Hippocampal formation (tissue), 2 donors: ENCODE measurements at places on chromosomes 6 and 20.

DNA sequence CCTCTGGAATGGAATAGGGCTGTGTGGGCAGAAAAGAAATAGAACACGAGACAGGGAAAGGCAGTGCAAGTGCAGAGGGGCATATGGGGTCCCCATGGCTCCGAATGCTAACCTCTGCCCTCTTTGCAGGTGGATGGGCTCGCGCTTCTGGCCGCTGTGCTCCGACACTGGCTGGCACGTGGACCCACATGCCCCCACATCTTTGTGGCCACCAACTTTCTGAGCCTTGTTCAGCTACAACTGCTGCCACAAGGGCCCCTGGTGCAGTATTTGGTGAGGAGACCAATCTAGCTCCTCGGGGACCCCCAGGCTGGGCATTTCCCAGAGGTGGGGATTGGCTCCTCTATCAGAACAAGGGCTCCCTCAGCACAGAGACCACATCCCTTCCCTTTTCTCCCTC, 1.1 kb upstream of the SAPCD1 start:
- no peak for DNase-seq

GRCh38 chr6:113050979-113051378, 703.8 kb downstream of the RFPL4B start:
- DNase-seq: no peak

GRCh38 chr6:150936021-150936555, 70.6 kb downstream of the MTHFD1L start:
- DNase-seq: no peak

DNA sequence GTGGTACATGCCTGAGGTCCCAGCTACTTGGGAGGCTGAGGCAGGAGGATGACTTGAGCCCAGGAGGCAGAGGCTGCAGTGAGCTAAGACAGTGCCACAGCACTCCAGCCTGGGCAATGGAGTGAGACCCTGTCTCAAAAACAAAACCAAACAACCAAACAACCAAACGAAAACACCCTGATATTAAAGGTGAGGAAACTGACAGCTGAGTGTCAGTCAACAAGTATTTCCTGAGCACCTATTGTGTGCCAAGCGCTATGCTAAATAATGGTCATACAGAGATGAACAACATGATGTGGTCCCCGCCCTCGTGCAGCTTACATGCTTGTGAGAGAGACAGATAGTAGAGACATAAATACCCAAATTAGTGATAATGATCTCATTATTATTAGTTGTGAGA, 1.9 kb upstream of the TULP1 start:
- no peak for DNase-seq

DNA sequence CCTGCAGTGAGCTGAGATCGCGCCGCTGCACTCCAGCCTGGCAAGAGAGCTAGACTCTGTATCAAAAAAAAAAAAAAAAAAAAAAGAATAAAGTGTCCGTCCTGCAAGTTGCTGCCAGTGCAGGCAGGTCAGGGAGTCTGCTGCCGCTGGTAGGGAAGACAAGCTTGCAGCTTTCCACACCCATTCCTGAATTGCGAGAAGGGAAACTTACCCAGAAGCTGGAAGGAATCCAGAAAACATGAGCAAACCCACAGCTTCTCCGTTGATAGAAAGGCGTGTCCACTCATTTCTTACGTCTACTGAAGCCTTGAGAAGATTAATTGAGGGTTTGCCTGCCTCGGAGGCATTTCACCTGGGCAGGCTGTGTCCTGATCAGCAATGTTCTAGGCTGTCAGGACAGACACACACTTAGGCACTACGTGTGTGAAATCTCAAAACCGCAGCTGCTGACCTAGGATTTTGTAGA, 61.6 kb upstream of the DSP start:
- no peak for DNase-seq

DNA sequence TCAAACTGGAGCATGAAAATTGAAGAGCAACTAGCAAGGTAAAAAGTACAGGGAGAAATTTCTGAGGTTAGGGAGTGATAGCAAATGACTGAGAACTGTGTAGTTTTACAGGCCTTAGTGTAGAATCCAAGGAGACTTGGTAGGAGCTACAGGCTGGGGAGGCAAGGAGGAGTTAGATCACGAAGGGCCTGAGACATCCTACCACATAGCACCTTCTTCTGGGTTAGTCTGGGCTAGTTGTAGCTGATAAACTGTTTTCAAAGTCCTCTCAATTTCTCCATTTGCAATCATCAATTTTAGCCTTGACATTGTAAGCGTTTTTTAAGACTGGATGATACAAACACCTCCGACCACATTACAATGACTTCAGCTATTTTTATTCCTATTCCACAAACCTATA, 209.7 kb downstream of the TMEM200A start:
- DNase-seq: no peak

- DNase-seq: no peak
Measured at GRCh38 chr6:143160439-143161220, 99.9 kb downstream of the AIG1 start.

DNA sequence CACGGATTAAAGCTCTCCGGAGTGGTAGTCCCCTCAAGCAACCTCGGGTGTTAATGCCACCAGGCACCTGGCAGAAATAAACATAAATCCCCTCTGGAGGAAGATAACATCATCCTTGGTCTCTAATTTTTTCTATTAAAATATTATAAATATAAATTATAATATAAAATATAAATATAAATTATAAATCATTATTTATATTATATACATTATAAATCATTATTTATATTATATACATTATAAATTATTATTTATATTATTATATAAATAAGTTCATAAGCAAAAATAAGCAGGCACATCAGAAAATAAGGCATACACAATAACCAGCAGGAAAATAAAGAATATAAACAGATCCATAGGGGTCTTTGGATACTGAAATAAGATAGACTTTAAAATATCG, 39.2 kb downstream of the GABRR2 start:
- DNase-seq: no peak

DNA sequence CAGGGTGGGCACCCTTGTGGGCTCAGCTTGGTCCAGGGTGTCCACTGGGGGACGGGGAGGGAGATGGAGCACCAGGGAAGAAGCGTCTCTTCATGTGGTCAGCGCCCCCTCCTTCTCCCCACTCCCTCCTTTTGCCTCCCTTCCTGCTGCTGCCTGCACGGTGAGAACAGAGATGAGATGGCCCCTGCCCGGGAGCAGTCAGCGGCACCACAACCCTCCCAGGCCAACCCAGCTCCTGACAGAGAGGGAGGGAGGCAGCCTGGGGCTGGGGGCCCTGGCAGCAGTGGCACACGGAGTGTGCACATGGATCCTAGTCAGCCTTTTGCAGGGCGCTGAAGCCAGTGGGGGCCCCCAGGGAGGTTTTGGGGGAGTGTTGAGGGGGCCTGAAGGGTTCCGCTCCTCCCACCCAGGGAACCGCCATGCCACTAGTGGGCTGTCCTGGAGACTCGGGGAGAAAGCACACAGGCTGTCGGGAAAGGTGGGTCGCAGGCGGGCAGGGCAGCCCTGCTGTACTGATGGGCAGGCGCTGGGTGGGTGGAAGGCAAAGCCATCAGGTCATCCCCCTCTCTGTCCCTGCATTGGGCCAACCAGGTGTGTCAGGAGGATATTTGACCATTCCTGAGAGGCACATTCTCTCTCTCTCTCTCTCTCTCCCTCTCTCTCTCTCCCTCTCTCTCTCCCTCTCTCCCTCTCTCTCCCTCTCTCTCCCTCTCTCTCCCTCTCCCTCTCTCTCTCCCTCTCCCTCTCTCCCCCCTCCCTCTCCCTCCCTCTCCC, 94.3 kb upstream of the BHLHE23 start:
- no peak for DNase-seq

DNA sequence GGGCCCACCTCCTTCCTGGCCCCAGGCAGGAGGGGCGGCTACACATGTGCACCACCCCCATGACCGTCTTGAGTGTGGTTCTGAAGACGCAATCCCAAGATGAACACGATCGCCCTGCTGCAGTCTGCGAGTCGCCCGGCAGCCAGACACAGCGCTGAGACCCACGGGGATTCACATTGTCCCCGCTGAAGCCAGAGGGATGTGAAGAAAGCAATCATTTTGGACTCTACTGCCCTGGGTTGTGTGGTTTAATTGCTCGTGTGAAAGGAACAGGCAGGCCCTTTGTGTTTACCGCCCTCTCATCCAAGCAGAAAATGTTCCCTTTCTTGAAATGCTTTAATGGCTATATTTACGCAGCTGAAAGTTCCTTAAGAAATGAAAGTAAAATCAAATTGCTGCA, 279.5 kb downstream of the TAF4 start:
- peak; percentile 22 for DNase-seq

GRCh38 chr6:111691345-111692225, 85.9 kb upstream of the TRAF3IP2 start:
- DNase-seq: no peak
